Stimulated activated CD4-positive, alpha-beta T cell treated with anti-CD3 and anti-CD28 coated beads, Interleukin-12 subunit alpha, Interleukin-12 subunit beta, amount 100 ng/mL, for 24 hours (primary cell): ENCODE measurements at places on chromosomes 6 and 20.
A peak's percentile ranks its signal among the peaks of the same experiment; 100 is the strongest.

DNA sequence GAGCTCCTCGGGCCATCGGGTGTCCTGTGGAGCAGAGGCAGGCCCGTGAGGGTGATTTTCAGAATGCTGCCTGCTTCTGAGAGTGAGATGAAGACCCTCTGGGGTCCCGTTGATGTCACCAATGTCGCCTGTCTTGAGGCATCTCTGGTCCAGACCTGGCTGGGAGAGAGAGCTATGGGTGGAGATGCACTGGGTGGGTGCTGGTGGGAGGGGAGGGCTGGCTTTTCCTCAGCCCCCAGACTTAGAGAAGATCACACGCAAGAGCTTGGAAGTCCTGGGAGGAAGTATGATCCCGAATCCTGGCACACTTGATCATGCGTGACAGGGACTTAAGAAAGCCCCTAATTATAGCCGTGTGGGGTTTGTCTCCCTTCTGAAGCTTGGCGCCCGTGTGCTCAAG, 103.2 kb upstream of the CD93 start:
- DNase-seq, result no peak

GRCh38 chr6:159800141-159800865, at the start of gene PNLDC1:
Gene PNLDC1 (plus strand): TSS chr6:159800276. CDS start chr6:159800308, 32 bp downstream.
- DNase-seq, result no peak

DNA sequence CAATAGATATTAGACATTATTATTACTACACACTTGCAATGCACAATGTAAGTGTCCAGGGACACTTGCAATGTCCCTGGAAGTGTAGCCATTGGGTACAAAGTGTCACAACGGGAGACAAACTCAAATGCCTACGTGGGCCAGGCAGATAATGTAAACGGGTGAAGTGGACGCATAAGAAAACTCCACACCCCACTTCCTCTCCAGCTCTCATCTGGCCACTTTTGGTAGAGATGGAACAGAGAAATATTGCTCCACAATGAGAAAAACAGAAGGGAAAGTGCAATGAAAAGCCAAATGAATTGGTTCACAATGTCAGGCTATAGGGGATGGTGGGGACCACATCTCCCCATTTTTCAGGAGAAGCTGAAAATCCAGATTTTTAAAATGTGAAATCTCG, 9.4 kb downstream of the SULF2 start:
- DNase-seq, result no peak

DNA sequence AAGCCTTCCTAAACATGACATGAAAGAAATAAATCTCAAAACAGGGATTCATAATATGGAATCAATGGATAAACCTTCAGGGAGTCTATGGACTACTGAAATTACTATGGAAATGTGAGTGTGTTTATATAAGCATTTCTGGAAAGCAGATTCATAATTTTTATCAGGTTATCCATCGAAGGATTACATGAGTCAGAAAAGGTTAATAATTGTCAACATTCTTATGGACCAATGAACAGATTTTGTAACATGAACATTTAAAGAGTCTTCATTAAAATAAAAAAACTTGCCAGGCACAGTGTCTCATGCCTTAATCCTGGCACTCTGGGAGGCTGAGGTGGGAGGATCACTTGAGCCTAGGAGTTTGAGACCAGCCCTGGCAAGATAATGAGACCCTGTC, 84.8 kb downstream of the AHI1 start:
- DNase-seq, result no peak

- no peak for DNase-seq
These were observed 2.0 kb downstream of the EDEM2 start for GRCh38 chr20:35145141-35145564.

DNA sequence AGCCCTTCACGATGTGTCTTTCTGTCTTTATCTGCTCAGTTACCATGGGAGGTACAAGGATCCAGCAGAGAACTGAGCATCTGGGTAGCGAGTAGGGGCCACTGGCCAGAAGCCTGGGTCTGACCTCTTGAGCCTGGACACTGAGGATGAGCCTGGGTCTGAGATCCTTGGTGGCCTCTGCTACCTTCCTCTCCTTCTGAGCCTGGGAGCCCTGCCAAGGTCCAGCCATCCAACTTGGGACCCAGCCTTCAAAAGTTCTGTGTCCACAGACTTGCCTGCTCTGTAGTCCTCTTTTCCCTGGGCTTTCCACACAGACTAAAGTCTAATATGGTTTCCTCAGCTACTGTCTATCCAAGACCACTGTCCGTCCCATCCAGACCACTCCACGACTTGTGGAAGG, 60.2 kb upstream of the NAA20 start:
- DNase-seq, result no peak

DNA sequence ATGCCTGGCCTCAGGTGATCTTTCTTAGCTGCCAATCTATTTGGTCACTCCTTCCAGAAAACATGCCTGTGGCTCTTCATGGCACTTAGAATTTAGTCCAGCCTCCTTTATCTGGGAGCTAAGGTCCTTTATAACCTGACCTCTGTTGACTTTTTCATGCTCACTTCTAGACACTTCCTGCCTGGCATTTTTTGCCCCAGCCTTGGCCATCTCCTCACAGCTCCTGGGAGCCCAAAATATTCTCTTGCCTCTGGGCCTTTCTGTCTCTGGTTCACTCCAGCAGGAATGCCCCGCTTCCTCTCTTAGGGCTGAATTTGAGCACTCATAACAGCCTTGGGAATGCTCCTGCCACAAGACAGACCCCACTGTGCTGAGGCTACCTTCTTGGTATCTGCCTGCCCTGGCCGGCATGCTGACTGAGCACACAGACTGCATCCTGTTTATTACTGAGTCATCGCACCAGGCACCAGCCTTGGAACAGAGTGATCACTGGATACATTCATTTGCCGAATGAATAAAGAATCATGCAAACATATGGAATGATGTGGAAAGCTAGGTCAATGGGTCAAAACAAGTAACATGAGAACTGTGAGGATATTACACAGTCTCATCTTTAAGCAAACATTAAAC, 5.8 kb upstream of the EEF1E1 start:
- no peak for DNase-seq

DNA sequence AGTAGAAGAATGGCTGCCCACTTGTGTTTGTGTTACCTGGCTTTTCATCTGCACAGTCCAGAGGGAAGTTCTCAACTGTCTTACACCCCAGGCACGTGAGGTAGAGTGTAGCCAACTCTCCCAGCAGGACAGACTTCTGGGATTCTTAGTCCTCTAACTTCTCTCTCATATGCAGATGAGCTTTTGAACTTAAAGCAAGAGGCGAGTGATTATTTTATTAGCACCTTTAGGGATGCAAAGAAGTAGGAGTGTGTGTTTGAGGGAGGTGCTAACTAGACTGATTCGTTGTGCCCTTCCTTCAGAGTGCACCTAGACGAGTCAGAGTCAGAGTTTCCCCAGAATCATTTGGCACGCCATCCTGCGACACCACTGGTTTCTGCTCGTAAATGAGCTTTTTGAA, 10.8 kb downstream of the CDYL start:
- DNase-seq, result no peak

DNA sequence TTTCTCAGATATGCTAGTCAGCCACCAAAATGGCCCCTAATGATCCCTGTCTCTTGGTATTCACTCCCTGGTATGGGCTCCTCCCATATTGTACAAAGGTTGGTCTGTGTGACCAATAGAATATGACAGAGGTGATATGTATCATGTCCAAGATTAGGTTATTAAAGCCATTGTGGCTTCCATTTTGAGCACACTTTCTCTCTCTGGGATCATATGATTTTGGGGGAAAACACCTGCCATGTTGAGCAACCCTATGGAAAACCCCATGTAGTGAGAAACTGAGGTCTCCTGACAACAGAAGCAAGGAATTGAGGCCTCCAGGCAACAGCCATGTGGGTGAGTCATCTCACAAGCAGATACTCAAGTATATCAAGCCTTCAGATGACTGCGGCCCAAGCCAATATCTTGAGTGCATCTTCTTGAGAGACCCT, 7.1 kb upstream of the ZNF318 start:
- DNase-seq, result peak; percentile 24

DNA sequence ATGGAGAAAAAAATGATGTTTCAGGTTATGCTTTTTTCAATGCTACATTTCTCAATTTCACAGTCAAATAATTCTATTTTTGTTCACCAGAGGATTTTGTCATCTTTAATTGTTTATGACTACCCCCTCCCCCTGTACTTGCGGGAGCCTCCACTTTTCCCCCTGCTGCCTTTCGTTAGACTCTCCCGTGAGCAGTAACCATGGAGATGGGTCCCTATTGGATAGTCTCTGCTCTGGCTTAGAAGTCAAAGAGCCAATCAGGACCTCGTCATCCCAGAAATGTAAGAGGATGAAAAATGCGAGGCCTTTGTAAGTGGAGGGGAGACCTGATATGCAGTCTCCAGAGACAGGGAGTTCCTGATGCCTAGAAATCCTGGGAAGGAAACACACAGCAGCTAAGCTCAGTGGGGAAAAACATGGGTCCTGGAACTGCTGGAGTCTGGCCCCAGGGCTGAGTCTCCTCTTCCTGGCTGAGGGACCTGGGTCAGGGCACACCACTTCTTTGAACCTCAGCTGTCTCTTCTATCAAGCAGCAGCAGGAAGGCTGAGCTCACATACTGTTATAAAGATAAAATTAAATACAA, 298.7 kb downstream of the TSHZ2 start:
- DNase-seq, result no peak

DNA sequence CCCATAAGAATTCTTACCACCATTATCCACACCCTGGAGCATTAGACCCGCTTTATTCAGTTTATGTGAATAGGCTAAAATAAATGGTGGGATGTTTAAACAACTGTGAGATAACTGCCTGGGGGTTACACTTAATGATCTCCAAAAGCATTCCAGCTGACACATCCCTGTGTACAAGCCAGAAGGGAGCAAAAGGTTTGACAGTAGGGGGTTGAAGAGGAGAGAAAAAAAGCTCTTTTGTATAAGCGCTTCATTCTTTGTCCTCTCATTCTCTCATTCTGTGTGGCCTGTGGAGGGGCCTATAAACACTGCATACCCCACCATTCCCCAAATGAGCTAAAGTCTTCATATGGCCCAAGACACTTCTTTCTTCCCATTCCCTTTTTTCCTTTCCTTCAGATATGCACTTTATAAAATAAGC, 30.8 kb upstream of the COL21A1 start:
- no peak for DNase-seq

GRCh38 chr20:48877304-48877703, 44.2 kb upstream of the ARFGEF2 start:
- DNase-seq, result no peak

GRCh38 chr6:111864138-111865048, 8.9 kb downstream of the FYN start:
- DNase-seq, result no peak

GRCh38 chr6:20182926-20183521, 29.2 kb downstream of the MBOAT1 start:
- DNase-seq, result no peak

- no peak for DNase-seq
These were observed 62.6 kb upstream of the AKAP12 start for GRCh38 chr6:151176911-151177770.

DNA sequence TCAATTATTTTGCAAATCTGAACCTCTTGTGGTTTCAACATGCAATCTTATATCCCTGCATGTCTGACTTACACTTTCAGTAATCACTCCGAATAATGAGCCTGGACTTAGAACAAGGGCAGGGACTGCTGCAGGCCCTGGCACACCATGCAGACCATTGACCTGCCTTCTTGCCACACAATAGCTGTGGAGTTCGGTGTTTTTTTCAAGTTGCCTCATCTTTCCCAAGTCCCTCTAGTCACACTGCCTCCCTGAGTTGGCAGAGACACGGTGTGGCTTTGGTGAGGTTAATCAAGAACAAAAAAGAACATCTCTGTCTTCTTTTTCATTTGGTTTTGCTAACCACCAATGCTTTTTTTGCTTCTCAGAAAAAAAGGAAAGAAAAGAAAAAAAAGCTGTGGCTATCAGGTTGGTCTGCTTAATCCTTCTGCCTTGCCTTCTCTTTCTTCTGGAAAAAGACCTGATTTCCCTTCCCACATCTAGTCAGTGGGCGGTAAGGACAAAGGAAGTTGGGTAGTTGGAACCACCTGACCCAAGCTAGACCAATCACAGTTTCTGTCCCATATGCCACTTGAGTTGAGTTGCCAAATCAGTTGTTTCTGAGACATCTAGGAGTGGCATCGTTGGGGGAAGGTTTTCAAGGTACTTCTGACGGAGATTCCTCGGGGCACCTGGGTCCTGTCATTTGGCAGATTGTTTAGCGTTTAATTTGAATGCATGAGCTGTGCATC, 55.9 kb upstream of the TASP1 start:
- DNase-seq, result no peak

DNA sequence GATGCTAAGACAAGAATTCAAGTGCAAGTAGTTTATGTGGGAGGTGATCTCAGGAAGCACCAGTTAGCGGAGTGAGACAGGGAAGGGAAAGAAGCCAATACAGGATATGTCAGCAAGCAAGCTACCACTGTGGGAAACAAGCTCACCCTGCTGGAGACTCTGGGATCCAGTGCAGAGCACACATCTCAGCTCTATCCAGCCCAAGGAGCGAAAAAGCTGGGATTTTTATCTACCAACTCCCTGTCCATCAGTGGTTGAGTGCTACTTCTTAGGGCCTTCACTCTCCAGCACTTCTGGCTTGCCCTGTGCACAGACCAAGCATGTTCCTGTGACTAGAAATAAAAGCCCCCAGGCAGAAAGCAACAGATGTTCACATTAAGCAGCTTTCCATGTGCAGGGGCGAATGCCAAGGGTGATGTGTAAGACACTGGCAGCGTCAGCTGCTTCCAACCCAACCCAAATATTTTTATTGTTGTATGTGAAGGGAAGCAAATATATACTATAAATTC, 10.8 kb upstream of the RNF24 start:
- DNase-seq, result no peak

DNA sequence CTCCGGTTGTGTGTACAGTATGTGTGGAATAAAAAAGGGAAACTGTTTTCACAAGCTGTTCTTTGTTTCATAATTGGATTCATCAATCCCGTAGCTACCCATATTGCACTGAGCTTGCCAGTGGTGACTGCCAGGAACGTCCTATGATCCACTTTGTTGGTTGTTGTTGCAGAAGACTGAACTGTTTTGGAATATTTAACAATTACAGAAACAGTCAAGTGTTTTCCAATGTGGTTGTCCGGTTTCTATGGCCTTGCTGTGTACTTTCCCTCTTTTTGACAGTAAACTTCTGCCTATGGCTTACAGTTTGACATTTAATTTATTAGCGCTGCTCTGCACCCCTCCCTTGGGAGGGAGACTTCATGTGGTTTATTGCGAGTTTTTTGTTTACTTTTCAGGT, 141.2 kb downstream of the DTNBP1 start:
- no peak for DNase-seq

GRCh38 chr6:2725999-2726567, 24.6 kb downstream of the MYLK4 start:
- no peak for DNase-seq

GRCh38 chr20:21090111-21090618, 16.0 kb downstream of the LINC00237 start:
- no peak for DNase-seq

DNA sequence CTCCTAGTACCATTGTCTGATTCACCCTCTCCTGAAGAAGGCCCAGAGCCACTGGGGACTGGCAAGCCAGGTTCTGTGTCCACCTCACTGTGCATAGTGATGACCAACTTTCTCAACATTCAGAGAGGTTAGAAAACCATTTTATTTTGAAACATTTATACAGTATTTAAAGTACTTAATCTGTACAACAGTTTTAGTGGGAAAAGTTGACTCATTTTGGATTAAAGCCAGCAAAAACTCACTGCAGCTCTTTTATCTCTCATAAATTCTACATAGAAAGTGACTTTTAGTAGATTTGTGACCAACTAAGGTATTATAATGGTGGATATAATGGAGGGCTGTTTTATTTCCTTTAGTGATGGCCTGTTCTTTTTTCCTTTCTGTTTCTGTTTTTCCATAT, 9.7 kb downstream of the TULP4 start:
- DNase-seq, result no peak

GRCh38 chr6:5059036-5059896, 25.9 kb upstream of the PPP1R3G start:
- DNase-seq, result no peak

GRCh38 chr6:46815130-46815529, 21.9 kb downstream of the MEP1A start:
- DNase-seq, result no peak
